H4 (cell line): ENCODE measurements at places on chromosomes 3 and 15. TPM values are rescaled to one million over a fixed set of nuclear protein-coding genes. Genes with fewer than 3 reads are reported as not detected.

Gene ARHGAP11A
- total RNA-seq: 31.3 and 32.5 TPM in 2 replicates

Gene SERINC4
- not detected in 2 replicates for total RNA-seq

Gene C3orf20
- not detected in 2 replicates for total RNA-seq

Gene AADAC
- total RNA-seq: 0.08 TPM in 1 of 2 replicates, not detected in the other

Gene ILDR1
- not detected in 2 replicates for total RNA-seq

Gene LRRN1
- 1.6 and 1.9 TPM in 2 replicates for total RNA-seq

Gene DLEC1
- 0.10 TPM in 1 of 2 replicates, not detected in the other for total RNA-seq

DNA sequence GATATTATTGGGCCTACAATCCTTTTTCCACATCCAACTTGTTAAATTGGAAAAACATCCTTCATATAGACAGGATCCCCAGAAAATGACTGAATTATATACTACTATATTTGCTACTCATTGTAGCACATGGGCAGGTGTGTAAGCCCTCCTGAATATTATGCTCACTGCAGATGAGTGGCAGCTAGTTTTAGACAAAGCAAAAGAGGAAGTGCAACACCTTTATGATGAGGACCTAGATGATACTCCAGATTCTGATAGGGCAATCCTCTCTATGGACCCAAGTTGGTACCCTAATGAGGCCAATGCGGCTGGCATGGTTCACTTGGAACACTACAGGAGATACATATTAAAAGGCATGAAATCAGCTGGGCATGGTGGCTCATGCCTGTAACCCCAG, 119.1 kb upstream of the PLCL2 start:
- no peak for DNase-seq

- no peak for DNase-seq
Measured at GRCh38 chr15:59396211-59396610, 23.5 kb upstream of the MYO1E start.

GRCh38 chr3:12869035-12869621, 27.8 kb upstream of the RPL32 start:
- no peak for DNase-seq

GRCh38 chr3:3851621-3852323, 52.5 kb downstream of the LRRN1 start:
- no peak for DNase-seq

- DNase-seq: no peak
Measured at GRCh38 chr15:74380361-74381189, 13.1 kb upstream of the CYP11A1 start.

- no peak for DNase-seq
Measured at GRCh38 chr15:46502667-46503066, 867.8 kb downstream of the SQOR start.

- no peak for DNase-seq
Measured at GRCh38 chr3:45795882-45796765, at the start of gene SLC6A20. SLC6A20 (minus strand) TSS chr3:45796536; CDS start chr3:45796419, 117 bp downstream.

DNA sequence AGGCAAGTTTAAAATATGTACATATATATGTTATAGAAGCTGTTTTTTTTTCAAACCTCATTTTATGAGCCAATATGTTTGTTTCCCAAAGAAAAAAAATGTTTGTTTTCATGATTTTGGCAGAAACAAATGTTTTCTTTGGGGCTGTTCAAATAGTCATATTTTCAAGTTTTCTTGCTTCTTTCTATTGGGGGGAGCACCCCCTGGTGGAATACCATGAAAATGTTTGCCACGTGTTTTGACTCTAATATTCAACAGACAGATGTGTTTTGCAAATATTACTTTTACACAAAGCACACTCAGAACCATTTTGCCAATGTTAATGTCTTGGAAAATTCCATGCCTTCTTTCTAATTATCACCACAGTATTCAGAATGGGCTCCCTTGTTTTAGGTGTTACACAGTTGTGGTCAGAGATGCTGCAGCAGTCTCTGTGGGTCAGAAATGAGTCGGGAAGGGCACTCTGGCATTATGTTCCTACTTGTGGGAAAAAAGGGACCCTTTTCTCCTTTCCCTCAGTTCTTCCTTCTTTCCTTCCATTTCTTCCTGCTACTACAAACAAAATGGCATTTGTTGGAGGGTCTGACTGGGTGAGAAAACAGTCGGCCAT, 817.0 kb downstream of the TUSC7 start:
- no peak for DNase-seq

DNA sequence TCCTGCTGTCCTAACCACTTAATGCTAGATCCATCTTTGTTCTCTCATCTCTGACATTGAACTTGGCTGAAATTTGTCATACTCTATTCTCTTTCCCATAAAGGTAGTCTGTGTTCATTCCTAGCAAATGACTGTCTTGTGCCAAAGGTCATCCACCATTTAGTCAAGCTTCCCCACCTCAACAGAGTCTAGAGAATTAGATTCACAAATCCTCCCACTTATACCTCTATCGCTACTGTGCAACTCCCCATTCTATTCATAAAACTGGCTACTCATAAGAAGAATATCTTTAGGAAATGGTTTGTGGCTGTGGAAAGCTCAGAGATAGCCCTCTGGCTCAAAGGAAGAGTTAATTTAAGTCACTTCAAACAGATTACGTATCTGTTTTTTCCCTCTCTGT, 59.7 kb upstream of the MBNL1 start:
- DNase-seq: no peak

DNA sequence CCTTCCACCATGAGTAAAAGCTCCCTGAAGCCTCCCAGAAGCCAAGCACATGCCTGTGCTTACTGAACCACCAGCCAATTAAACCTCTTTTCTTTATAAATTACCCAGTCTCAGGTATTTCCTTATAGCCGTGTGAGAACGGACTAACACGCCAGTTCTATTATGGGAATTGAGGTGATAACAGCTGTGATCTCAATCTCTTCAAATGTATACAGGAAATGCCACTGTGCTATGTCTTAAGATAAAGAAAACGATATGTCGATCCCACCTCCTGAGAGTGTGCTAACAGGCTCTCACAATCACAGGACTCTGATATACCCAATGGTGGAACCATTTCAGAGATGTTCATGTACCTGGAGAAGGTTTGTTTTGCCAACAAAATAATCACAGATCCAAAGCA, 26.2 kb downstream of the CHSY1 start:
- DNase-seq: no peak

DNA sequence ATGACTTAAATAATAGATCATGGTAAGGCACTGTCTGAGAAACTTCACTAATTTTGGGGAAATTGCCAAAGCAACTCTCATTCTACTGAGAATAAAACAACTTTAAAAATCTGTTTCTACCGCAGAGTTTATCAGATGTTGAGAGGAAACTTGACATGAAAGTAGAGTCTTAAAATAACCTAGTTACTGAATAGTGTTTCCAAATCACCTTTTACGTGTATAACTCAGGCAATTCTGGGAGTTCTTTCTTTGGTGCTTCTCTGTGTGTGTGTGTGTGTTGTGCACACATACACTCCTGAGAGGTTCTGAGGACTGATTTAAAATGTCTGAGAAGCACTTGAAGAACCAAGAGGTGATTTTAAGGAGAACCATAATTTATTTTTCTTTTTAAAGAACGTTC, 236.6 kb downstream of the SV2B start:
- DNase-seq: no peak

- no peak for DNase-seq
Measured at GRCh38 chr3:65793495-65794200, 245.1 kb downstream of the MAGI1 start.

DNA sequence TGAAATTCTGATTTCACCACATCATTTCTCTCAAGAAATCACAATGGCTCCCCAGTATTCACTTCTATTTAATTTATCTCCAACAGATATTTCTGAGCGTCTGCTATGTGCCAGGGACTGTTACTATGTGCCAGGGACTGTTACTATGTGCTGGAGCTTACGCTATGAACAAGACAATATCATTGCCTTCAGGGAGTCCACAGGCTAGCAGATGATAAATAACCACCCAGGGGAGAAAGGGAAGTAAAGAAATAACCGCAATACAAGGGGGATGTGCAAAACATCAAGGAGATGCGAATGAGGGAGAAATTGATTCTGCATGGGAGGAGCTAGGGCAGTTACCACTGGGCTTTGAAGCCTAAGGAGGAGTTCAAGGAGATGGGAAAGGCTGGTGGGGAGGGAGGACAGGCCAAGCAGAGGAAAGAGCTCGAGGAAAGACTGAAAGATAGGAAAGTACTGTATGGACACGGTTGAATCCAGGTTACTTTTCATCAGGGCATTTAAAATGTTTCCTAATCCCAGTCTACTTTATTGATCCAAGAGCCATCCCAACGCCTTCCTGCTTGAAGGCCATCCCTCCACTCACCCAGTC, 2.5 kb downstream of the THSD4 start:
- DNase-seq: no peak

GRCh38 chr3:170196833-170197232, 15.3 kb upstream of the PHC3 start:
- DNase-seq: no peak

DNA sequence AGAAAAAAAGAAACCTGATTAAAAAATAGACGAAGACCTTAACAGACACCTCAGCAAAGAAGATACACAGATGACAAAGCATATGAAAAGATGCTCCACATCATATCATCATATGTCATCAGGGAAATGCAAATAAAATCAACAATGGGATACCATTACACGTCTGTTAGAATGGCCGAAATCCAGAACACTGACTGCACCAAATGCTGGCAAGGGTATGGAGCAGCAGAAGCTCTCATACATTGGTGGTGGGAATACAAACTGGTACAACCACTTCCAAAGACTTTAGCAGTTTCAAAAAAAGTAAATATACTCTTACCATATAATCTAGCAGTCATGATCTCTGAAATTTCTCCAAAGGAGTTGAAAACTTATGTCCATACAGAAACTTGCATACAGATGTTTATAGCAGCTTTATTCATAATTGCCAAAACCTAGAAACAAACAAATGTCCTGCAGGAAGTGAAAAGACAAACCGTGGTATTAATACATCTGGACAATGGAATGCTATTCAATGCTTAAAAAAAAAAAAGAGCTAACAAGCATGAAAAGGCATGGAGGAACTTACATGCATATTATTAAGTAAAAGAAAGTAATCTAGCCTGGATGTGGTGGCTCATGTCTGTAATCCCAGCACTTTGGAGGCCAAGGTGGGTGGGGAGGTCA, 107.4 kb downstream of the HES1 start:
- no peak for DNase-seq
